Suppressor macrophage treated with lipopolysaccharide for 1 hour (primary cell): ENCODE measurements at places on chromosomes 4 and X.

DNA sequence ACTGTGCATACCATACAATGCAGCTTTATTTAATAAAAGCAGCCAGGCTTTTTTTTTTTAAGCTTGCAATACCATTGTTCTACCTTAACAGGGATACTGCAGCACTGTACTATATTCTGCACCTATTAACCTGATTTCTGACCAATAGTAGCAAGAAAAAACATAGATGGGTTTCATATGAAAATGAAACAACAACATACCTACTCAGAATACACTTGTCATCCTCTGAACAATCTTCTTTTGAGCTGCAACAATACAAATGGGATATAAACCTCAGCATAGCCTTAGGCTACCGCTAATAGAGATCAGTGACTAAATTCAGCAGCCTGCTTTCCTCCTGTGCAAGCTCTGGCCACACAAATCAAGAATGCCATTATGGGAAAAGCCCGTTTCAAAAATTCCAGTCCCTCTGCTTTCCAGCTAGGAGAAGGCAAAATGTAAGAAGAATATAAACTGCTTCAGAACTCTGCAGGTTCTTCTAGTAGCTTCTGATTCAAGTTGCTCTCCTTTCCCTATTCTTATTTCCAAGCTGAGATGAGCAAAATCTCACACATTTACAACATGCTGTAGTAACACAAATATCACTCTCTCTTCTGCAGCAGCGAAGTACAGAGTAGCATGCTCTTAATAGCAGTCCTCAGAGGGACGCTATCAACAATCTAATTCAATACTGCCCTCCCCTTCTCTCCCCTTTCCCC is 143.4 kb downstream of the KLHL13 start:
- DNase-seq, result no peak

- DNase-seq, result no peak
These were observed 245.0 kb upstream of the GPR101 start for GRCh38 chrX:137278825-137279224.

GRCh38 chr4:6208416-6208815 is 8.1 kb upstream of the JAKMIP1 start:
- no peak for DNase-seq

GRCh38 chr4:162475246-162475645 is 311.4 kb upstream of the FSTL5 start:
- DNase-seq, result no peak

- no peak for DNase-seq
These were observed 1.4 kb downstream of the BMP2K start for GRCh38 chr4:78777576-78777940.

DNA sequence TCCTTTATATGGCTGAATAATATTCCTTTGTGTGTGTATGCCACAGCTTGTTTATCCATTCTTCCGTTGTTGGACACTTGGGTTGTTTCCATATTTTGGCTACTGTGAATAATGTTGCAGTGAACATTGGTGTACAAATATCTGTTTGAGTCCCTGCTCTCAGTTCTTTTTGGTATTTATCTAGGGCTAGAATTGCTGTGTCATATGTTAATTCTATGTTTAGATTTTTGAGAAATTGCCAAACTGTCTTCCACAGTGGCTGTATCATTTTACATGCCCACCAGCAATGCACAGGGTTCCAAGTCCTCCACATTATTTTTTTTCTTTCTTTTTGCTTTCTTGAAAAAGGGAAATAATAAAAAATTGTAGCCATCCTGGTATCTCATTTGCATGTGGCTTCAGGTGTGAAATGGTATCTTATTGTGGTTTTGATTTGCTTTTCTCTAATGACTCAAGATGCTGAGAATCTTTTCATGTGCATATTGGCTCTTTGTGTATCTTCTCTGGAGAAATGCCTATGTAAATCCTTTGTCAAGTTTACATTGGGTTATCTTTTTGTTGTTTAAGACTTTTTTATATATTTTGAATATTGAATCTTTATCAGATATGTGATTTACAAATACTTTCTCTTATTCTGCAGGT is 129.7 kb downstream of the RAPGEF2 start:
- no peak for DNase-seq

DNA sequence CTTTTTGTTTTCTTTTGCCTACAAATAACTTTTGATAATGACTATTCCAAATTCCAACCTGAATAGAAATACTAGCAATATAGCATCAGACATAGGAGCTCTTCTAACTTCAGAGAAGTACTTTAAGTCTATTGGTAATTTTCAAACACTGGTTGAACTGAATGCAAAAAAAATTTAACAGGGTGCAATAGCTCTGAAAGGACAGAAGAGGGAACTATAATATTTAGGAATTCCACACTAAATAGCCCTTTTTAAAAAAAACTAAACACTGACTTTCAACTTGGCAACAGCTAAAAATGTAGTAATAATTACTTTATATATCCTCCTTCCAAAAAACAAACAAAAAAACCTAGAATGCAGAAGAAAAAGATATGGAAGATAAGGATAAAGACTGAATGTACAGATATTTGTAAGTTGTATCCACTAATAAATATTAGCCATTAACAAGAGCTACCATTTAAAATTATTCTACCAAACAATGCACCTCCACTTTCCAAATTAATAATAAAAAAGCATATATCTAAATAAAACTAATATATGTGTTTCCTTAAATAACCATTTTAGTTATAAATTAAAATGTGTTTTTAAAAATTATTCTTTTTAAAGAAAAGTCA is 81.4 kb downstream of the FBXW7 start:
- DNase-seq, result peak; percentile 57

DNA sequence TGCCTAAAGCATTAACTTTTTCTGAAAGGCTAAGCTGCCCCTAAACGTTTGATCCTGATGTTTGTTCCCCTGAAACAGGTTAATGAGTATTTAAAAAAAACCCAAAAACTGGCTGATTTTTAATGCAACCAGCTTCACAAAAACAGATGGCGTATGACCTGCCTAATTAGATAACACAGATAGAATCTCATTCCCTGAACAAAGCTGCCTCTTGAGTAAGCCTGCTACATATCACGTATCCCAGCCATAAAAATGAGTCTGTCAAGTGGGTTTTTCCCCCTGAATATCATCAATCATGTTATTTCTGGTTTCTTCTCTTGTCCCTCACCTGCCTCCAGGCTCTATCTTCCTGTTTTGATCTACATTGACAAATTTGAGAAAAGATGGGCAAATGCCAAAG is 154.2 kb upstream of the FAM9B start:
- no peak for DNase-seq

DNA sequence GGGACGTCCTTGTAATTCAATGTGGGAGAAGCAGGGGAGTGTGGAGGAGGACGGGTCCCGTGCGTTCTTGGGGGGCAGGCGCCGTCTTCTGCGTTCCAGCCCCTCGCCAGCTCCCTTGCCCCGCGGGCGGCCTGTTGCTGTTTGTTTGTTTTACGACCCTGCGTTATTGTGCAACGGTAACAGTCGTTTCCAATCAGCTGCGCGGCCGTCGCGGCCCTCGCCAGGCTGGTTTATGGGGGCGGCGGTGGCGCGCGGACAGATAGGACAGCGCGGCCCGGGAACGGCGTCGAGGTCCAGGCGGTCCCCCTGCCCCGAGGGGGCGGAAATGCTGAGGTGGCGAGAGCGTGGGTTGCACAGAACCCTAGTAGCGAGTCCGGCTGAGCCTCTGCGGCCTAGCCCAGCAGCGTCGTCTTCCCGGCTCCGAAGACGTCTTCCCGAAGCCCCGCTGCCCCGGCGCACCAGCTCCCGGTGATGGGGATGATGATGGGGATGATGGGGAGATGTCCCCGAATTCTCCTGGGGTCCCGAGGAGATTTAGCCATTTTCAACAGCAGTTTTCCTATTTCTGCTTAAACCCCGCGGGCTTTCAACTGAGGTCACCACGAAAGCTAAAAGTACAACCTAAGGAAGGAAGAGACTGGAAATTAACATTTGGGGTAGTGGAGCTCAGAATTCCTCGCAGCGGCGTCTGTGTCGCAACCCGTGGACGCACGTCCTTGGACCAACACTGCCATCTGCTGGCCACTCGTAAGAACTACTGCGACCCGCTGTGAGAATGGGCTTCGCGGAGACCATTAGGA is 4.8 kb downstream of the PDGFRA start:
- DNase-seq, result peak; percentile 88

- no peak for DNase-seq
These were observed 76.5 kb downstream of the ITM2A start for GRCh38 chrX:79290596-79290995.
